Stimulated activated CD4-positive, alpha-beta T cell treated with anti-CD3 and anti-CD28 coated beads, Interleukin-1b, Interleukin-23, amount 100 ng/mL, for 24 hours (primary cell): ENCODE measurements at places on chromosomes 7 and 10.

- DNase-seq, result no peak
Observed at GRCh38 chr7:37336259-37336658, 112.4 kb downstream of the ELMO1 start.

DNA sequence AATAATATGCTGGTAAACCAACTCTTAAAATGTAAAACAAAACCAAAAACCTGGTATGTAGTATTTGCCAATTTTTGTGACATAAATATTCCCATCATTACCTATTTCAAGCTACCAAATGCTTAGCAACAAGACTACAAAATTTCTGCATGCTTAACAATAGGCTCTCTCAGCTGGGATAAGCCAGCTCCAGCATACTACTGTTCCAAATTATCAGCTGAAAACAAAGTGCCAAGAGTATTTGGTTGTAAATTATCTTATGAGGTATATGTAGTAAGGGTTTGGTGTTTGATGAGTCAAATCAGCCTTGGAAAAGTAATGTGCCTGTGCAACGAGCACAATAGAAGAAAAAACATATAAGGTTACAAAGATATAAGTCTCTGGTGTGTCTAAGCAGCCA lies 263.2 kb downstream of the HGF start:
- no peak for DNase-seq

DNA sequence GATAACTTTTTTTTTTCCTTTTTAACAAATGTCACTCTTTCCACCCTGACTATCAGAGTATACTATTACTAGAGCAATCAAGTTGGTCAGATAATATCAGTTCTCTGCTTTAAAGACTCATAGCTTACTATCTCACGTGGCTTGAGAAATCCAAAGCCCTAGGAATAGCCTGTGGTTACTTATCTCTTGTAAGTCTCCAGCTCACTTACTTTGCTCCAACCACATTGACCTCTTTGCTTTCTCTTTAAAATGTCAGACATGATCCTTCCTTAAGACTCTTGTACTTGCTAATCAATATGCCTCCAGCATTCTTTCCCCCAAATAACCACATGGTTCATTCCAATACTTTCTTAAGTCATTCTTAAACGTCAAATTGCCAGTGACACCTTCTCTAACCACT lies 1292.2 kb downstream of the REEP3 start:
- DNase-seq, result no peak

DNA sequence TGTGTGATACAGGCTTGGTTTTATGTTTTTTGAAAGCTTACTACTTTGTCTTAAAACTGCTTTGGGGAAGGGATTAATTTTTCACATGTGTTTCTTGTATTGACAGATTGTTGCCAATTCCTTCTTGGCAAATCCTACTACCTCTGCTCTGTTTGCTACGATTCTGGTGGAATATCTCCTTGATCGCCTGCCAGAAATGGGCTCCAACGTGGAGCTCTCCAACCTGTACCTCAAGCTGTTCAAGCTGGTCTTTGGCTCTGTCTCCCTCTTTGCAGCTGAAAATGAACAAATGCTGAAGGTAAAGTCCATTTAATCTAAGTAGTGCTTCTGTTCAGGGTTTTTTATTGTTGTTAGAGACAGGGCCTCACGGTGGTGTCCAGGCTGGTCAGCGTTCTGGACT lies 33.6 kb downstream of the TRRAP start:
- DNase-seq, result no peak

DNA sequence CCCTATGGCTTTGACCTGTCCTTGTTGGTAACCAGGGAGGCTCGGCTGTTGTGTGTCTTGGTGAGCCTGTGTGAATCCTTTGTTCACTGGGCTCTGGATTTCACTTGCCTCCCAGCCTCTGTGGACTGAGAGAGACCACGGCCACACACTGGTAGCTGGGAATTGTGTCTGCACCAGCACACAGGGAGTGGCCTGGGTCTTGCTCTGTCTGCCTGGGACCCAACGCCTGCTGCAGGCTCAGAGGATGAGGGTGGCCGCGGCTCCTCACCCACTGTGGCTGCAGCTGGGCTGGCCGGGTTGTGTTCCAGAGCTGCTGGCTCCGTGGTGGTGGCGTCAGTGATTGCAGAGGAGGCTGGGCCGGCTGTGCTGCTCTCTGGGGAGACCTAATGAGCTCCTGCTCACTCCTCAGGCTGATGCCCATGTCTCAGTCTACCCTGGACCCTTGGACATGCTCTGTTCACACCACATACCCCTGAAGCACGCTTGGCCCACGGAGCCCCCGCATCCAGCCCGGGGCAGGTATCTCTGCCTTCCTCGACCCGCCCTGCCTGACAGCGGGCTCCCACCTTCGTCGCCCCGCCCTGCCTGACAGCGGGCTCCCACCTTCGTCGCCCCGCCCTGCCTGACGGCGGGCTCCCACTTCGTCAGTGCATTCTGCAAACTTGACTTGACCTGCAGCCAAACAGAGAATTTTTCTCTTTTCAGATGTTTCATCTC lies 328.5 kb downstream of the ADARB2 start:
- no peak for DNase-seq

DNA sequence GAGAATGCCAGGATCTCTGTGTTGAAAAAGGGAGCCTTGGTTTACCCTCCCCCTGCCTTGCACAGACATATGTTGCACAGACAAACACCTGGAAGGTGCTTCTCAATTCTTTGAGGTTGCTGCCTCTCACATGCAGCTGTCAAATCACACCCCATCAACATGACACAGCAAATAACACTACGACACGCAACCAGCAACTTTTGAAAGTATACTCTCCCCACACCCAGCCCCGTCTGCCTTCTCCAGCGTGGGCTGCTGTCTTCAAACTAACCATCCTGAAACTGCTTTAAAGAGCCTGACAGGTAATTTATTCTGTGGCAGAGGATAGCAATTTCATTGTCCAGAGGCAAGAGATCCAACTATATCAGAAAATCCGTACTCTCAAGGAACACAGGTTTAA lies 136.1 kb downstream of the PLXNA4 start:
- DNase-seq, result no peak

DNA sequence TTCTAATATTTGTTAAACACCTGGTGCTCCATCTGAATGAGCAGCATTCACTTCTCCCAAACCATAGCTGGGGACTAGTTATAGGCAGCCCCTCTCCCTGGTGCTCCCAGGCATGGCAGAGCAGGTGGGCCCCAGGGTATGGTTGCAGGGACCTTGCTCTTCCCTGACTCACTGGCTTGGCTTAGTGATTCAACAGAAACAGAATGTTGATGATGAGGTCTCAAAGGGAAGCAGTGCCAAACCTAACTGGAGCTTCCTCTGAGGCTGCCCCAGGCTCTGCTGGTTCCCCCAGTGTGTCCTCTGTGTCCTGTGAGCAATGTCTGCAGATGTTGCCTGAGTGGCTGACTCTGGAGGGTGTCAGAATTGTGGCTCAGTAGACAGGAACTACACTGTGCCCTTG lies 3.7 kb downstream of the GPR26 start:
- no peak for DNase-seq

- DNase-seq, result no peak
Observed at GRCh38 chr7:53119514-53119941, 84.1 kb downstream of the POM121L12 start.

GRCh38 chr10:102752934-102753664 lies 9.4 kb downstream of the WBP1L start:
- no peak for DNase-seq

- no peak for DNase-seq
Observed at GRCh38 chr10:123743441-123744223, 77.5 kb downstream of the GPR26 start.
